NCI-H2081 treated with DMSO at 0.1 percent for 48 hours (cell line): ENCODE measurements at places on chromosomes 11 and 22.
A peak's percentile ranks its signal among the peaks of the same experiment; 100 is the strongest.

GRCh38 chr11:83723999-83724398 is 437.8 kb upstream of the CCDC90B start:
- DNase-seq = peak; percentile 11

- DNase-seq = no peak
These were observed 39.8 kb downstream of the AMPD3 start for GRCh38 chr11:10494636-10495463.

GRCh38 chr11:27352781-27353180 is 10.2 kb downstream of the CCDC34 start:
- no peak for DNase-seq

GRCh38 chr11:72712841-72713240 is 38.6 kb upstream of the PDE2A start:
- no peak for DNase-seq

GRCh38 chr22:28379075-28379779 is 300.4 kb downstream of the TTC28 start:
- DNase-seq = no peak

- peak; percentile 24 for DNase-seq
These were observed 496 bp downstream of the TMEM9B start for GRCh38 chr11:8963569-8964323.

DNA sequence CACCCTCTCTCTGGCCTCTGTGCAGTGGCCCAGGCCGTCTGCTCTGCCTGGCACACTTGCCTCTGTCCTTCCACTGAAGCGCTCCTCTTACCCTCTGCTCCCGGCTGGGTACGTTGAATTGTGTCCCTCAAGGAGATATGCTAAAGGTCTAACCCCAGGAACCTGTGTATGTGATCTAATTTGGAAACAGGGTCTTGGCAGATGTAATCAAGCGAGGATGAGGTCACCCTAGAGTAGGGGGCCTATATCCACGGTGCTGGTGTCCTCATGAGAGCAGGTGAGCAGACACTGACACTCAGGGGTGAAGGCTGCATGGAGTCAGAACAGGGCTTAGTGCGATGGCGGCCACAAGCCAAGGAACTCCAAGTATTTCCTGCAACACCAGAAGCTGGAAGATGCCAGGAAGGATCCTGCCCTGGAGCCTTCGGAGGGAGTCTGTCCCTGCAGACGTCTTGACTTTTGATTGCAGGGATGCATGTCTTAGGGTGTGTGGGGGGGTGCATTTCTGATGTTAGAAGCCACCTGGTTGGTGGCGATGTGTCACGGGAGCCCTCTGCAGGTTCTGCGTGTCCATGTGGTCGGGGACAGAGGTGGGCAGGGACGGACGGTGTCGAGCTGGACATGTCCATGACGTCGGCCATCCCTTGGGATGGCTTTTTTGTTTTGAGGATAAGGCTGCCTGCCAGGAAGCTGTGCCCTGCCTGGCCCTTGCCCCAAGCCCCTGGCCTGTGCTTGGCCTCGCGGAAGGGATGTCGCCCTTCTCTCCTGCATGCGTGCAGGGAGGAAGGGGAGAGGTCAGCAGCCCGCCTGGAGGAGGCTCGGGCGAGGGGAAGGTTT is 68.6 kb downstream of the LRP5 start:
- DNase-seq = no peak

GRCh38 chr11:65069217-65069616 is 10.9 kb upstream of the NAALADL1 start:
- DNase-seq = no peak

GRCh38 chr11:8062781-8063257 is 18.2 kb upstream of the TUB start:
- DNase-seq = no peak
